Right hindlimb (tissue), 1 donor: ENCODE measurements at places on chromosomes 12 and 14.

DNA sequence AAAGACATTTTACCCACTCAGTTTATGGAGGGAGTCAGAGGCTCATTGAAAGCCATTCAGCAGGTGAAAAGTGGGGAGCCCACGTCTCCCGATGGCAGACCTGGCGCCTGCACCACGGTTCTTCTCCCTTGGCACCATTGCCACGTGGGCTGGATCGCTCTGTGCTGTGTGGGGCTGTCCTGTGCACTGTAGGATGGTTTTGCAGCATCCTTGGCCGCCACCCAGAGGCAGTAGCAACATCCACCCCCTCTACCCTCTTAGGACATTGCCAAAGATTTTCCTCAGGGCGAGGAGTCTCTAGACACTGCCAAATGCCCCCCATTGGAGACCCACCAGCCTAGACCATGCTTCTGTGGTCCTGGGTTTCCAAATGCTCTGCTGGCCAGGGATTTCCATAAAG lies 60.2 kb downstream of the SYNE3 start:
- DNase-seq = no peak

DNA sequence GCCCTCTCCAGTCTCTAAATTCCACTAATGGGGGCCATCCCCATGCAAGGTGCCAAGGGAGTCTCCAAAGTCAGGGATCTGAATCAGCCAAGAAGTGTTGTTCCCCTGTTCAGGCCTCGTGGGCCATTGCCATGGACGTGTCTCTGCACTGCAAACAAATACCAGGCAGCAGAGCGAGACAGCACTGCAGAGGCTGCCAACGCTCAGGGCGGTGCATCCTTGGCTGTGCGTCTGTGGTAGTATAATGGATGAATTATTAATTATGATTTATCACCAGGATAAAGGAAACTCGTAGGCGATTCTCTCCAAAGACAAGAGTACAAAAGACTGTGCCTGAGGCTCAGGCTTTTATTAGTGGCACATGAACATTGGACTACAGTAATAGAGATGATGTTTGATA lies 122.3 kb upstream of the NTF3 start:
- DNase-seq = peak; percentile 42

DNA sequence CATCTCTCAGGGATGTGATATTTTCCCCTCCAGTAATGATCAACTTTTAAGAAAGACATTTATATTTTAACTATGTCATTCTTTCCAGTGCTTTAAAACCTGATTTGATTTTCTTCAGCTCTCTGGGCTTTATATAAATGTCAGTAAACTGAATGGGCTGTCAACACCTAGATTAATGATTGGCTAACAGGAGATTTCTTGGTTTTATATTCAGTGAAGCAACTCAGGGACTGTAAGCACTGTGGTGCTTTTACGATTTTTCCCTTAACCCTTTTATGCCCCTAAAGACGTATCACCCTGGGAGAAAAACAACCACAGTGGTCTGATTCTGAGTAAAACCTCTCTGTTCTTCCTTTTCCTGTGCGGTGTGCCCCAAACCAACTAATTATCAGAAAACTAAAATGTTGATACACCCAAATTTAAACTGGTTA lies 38.0 kb downstream of the PTGER2 start:
- DNase-seq = no peak

DNA sequence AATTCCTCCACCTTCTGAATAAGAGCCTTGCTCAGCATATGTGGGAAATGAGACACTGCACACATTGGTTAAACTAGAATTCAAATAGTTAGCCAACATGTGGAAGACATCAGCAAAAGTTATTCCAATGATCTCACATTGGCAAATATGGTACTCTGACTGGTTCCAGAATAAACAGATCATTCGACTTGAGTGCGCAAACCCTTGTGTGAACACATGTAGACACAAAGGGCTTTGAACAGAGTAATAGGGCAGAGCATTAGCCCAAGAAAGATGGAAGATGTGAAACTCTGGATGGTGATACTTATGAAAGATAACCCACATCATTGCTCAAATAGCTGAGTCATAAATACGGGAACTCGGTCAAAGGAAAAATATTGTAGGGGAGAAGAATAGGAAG lies 1133.4 kb upstream of the SEL1L start:
- DNase-seq = no peak

GRCh38 chr12:24491968-24492367 lies 456.9 kb downstream of the BCAT1 start:
- no peak for DNase-seq

- no peak for DNase-seq
Observed at GRCh38 chr12:29617407-29617803, 119.9 kb upstream of the OVCH1 start.

DNA sequence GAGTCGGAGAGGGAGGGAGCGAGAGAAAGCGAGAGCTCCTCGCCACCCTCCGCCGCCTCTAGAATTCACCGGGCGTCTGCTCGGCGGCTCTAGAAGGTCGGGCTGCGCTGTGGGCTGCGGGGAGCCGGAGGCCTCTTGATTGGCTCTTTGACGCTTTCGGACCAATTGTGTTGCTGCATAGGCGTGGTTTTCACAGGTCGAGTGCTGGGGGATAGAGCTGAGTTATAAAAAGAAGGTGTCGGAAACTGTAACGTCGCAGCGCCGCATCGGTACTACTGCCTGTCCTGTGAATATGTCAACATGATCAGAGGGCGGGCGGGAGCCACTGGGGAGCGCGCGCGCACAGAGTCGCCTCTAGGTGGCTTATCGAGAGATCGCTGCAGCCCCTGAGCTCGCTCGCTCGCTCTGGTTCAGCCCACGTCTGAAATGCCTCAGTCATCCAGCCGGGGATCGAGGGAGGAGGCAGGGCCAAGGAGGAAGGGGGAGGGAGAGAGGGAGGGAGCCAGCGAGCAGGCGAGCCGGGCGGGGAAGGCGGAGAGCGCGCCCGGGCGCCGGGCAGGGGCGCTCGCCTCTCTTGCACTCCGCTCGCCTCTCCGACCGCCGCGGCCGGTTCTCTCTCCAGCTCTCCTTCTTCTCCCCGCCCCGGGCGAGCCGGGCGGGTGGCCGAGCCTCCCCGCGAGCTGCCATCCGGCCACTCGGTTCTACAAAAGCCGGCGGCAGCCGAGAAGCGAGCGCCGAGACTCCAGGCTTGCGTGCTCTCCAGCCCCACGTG lies at the start of gene TBX3:
TSS of gene TBX3 (minus strand) at position 78 of the 772 bp plus-strand sequence. CDS start 975 bp downstream, outside the sequence.
- DNase-seq = peak; percentile 97

DNA sequence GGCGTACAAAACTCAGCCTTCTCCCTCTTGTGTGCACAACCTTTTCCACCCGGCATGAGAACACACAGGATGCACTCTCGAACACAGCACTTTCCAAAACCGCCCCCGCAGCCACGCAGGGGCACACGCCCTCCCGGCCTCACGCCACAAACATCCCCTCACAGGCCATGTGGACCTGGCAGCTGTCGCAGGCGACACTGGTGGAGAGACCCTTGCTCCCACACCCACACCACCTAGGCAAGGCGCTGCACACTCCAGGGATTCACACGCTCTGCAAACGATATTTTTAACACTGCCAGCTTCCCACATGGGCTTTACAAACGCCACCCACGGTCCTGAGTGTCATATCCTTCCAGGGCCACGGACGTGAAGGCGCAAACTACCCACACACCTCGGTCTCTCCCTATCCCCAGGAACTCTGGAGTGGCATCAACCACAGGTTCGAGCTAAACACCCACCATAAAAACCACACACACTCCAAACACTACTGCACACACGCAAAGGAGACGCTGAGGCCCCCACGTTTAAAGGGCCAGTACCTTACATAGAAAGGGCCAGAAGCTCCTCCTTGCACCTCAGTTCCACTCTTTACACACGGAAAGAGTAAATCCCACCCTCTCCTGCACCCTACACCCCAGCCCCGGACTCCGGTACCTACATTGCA lies 12.4 kb upstream of the ITGB7 start:
- no peak for DNase-seq
